ENCODE measurements at places on chromosomes 3 and 15.

- DNase-seq, result no peak
These were observed 154.5 kb downstream of the ATP8B4 start for GRCh38 chr15:49964551-49964950.

DNA sequence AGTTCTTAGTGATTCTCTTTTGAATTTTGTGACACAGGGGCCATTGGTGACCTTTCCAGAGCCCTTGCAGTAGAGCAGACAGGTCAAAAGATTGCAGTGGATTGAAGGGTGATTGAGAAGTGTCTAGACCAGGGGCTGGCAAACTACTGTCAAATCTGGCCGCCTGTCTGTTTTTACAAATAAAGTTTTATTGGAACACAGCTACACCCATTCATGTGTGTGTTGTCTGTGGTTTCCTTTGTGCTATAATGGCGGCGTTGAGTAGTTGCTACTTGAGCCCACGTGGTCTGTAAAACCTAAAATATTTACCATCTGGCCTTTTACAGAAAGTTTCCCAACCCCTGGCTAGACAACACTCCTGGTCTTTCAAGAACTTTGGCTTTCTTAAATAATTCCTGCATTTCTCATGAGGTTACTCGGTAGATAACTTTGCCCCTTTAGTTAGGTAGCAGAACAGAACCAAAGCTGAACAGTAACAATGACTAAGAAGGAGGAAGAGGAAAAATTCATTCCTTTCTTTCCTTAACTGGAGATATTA lies 265.1 kb upstream of the NR2E3 start:
- DNase-seq, result no peak

GRCh38 chr3:171672538-171672937 lies 137.7 kb downstream of the PLD1 start:
- no peak for DNase-seq

- DNase-seq, result no peak
These were observed 68.5 kb downstream of the CPN2 start for GRCh38 chr3:194282436-194283122.

GRCh38 chr3:36786921-36787890 lies 22.9 kb upstream of the DCLK3 start:
- DNase-seq, result no peak

DNA sequence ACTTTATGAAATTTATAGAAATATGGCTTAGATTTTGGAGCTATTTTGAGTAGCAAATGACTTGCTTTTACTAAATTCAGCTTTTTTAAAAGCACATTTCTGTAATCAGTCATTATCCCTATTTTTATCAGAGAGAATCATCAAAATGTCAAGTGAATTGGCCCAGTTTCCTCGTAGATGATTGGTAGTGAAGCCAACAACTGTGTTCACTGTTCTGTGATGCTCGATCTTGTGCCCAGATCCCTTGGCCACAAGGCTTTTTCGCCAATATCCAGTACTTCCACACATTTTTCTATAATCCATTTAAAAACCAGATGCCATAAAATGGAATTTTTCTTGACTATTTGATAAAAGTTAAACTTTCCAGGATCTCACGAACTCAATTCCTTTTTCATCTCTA lies 336.5 kb downstream of the ZNF385D start:
- DNase-seq, result no peak

- no peak for DNase-seq
These were observed 70.2 kb downstream of the PEAK1 start for GRCh38 chr15:77349666-77350065.

DNA sequence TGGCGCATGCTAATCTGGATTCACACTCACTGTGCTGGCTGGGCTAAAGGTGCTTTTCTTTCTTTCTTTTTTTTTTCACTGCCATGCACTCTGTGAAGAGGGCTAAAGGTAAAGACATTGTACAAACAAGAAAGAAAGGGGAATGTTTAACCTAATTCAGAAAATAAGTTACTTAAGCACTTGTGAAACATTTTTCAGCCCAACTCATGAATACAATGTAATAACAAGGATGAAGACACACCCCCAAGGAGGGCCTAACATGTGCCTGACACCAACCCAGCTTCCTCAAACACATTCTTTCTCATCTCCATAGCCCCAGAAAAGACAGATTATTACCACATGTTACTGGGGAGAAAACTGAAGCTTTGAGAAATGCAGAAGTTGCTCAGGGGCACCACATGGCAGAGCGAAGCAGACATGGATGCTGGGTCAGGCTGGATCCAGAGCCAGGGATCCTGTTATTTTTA lies 5.7 kb downstream of the STIMATE start:
- DNase-seq, result no peak

- DNase-seq, result no peak
These were observed 21.3 kb downstream of the LRIG1 start for GRCh38 chr3:66479532-66479947.

DNA sequence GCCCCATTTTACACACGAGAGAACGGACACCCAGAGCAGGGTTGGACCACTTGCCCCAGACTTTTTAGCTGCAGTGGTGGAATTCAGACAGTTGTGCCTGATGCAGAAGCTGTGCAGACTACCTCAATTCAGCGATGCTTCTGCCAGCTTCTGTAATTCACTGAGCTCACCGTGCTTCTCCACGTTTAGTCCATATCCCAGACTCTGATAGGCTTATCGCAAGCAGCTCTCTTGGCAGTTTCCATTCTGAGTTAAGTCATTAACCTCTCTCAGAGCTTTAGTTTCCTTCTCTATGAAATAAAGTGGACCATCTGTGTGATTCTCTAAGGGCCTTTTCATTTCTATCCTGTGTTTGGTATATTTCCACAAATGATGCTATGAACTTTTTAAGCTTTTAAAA lies 37.1 kb downstream of the ABHD17C start:
- no peak for DNase-seq

GRCh38 chr3:194443901-194444300 lies 42.9 kb downstream of the ATP13A3 start:
- DNase-seq, result no peak

DNA sequence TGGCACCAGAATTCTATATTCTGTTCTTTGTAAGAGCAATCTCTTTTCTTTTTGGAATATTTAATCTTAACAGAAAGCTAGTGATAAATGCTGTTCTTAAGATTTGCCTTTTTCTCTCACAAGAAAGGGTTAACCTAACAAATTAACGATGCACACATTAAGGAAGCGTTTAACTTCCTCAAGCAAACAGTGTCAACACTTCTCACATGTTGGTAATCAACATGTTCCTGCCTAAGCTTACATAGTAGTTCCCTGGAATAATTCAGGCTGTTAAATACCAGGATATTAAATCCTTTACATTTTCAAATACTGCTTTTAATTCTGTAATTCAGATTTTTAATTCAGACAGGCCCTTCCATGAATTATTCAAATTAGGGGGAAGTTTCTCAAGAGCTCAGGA lies 67.4 kb upstream of the RPL35A start:
- no peak for DNase-seq

GRCh38 chr3:156840826-156841689 lies 14.9 kb downstream of the LEKR1 start:
- no peak for DNase-seq

GRCh38 chr15:75349851-75350588 lies 3.2 kb downstream of the NEIL1 start:
- DNase-seq, result no peak

- no peak for DNase-seq
These were observed 37.4 kb upstream of the MRPL3 start for GRCh38 chr3:131540143-131540542.

DNA sequence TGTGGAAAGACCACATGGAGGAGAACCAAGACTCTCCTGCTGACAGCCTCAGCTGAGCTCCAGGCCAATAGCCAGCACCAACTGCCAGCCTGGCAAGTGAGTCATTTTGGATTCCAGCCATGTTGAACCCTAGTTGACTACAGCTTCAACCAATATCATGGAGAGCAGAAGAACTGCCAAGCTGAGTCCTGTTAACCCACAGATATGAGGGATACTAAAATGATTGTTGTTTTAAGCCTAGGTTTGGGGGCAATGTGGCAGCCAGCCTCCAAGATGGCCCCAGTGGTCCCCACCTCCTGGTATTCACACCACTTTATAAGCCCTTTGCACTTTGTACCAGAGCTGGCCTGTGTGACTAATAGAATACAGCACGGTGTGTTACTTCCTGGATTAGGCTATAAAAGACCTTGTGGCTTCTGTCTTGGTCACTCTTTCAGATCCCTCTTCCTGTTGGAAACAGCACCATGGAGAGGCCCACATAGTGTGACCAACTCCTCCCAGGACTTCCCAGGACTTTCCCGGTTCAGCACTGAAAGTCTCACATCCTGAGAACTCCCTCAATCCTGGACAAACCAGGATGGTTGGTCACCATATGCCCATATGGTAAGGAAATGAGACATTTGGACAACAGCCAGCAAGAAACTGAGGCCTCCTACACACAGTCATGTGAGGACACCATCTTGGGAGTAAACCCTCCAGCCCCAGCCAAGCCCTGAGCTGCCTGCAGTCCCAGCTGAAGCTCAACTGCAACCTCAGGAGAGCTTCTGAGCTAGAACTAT lies 32.4 kb upstream of the CDV3 start:
- DNase-seq, result no peak

DNA sequence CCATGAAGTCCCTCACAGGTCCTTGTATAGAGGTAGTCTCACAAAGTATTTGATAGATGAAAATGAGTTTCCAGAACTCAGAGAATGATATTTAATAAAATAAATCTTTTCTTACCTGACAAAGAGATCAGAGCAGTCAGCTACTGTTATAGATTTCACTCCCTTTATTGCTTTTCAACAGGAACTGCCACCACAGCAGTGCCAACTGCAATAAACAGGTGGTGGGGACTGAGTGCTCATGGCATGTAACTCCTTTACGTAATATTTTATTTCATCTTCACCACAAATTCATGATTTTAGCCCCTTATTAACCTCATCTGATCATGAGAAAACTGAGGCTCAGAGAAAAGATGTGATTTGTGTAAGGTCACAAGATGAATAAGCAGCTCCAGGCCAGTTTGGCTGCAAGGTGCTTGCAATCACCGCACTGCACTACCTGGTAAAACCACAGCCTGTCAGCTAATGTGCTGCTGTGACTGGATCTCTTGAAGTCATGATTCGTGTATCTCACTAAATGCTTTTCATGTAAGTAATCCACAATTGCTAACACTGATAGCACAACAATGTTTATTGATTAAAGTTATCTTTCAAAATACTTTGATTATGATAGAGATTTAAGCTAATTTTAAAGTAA lies 78.8 kb downstream of the WNT5A start:
- no peak for DNase-seq

GRCh38 chr3:161096771-161097367 lies 8.3 kb downstream of the B3GALNT1 start:
- DNase-seq, result no peak

DNA sequence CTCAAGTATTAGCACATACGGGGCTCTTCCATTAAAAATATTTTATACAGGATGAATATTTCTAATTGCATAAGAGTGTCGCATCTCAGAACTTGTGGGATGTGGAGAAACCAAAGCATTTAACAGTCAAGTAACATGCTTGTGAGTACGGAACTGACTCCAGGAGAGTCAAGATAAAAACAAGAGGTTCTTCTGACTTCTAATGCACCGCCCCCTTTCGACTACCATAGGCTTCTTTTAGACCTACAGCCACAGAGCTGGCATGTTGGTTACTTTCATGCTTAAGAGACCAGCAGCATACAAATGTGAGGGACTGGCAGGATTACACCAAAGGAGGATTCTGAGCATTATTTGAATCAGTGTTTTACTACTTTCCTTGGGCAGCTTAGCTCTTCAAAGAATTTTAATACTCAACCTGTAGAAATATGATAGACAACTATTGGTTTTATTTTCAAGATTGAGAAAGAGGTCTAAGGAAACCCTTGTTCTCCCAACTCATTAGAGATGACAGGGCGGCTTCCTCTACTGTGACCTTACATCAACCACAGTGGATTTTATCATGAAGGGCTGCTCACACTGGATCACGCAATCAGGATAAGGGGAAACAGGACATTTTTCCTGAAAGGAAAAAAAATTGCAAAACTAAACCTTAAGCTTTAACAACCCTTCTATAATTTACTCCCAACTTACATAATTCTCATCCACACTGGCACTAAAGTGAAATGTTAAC lies 14.0 kb downstream of the ETV5 start:
- no peak for DNase-seq

Data from stimulated activated CD4-positive, alpha-beta T cell treated with anti-CD3 and anti-CD28 coated beads, TNF-alpha, amount 100 ng/mL, for 4 hours (primary cell).